Thoracic aorta (tissue), 2 donors: ENCODE measurements at places on chromosomes 16 and 17. TPM values are rescaled to one million over a fixed set of nuclear protein-coding genes. Genes with fewer than 3 reads are reported as not detected.

DNA sequence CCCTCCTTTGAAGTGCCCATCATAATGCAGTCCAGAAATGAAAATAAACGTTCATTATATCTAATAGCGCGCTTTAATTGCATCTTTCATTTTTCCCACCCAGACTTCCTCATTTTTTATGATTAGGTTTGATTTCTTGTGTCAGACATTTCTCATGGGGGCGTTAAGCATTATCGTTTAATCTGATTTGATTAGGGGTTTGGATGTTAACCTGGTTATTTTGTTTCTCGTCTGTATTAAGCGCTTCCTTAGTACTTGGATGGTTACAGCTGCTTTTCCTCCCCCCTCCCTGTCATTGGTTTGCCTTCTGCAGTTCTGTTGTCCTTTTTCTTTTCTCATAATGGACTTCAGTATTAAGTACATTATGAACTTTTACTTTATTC lies 540 bp downstream of the MFSD11 start:
- no peak for DNase-seq

DNA sequence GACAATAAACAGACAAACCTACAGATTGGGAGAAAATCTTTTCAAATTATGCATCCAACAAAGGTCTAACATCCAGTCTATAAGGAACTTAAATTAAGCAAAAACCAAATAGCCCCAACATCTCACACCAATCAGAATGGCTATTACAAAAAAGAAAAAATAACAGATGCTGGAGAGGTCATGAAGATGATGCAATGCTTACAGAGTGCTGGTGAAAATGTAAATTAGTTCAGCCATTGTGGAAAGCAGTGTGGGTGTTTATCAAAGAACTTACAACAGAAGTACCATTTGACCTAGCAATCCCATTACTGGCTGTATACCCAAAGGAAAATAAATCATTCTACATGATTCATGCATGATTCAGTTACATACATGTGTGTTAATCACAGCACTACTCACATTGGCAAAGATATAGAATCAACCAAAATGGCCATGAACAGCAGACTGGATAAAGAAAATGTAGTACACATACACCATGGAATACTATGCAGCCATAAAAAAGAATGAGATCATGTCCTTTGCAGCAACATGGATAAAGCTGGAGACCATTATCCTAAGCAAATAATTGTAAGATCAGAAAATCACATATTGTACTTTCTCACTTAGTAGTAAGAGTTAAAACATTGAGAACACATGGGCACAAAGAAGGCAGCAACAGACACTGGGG lies 223.9 kb upstream of the WSB1 start:
- DNase-seq: no peak

DNA sequence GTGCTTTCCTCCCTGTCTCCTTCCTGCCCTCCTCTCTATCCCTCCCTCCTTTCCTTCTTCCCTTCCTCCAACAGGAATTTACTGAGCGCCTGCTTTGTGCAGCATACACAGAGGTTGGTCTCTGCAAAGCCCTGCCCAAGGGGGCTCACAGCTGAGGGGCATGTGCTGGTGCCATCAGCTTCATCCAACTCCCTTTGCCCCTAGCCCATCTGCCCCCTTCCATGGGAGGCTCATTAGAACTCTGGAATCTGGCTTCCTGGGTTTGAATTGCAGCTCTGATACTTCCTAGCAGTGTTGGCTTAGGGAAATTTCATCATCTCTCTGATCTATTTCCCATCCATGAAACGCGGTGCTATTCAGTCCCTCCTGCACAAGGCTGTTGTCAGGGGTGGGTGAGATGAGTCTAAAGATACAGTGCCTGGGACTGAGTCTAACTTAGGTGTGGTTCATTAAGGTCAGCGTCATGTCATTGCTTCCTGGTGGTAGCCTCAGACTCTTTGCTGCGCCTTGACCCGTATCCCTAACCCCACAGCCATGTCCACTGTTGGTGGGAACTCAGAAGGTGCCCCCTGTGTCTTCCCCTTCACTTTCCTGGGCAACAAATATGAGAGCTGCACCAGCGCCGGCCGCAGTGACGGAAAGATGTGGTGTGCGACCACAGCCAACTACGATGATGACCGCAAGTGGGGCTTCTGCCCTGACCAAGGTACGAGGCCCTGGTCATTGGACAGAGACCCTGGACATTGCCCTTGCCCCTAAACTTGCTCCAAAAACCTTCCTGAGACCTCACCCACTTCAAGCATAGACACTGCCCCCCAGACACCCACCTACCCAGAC lies 10.3 kb downstream of the MMP2 start:
- no peak for DNase-seq

DNA sequence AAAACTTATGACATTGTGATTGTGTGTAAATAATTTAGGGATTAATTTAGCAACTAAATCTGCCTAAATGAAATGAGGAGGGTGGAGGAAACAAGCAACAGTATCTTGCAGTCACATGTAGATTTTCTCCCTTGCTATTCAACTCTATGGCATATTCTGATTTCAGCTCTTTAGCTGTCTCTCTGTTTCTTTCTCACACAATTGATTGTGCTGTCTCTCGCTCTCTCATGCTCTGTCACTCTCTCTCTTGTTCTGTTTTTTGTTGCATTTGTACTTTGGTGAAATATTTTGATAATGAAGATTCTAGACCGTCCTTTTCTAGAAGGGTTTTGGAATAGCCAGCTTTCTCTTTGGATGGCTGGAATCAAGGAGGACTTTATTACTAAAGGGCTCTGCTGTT lies 70.6 kb downstream of the BCAS3 start:
- DNase-seq: no peak

Gene SLC13A2
- total RNA-seq: not detected

Gene MYH11
- total RNA-seq: 2,456 TPM
